Testis (tissue), 5 donors: ENCODE measurements at places on chromosomes 4 and X. TPM values are rescaled to one million over a fixed set of nuclear protein-coding genes. Genes with fewer than 3 reads are reported as not detected.

DNA sequence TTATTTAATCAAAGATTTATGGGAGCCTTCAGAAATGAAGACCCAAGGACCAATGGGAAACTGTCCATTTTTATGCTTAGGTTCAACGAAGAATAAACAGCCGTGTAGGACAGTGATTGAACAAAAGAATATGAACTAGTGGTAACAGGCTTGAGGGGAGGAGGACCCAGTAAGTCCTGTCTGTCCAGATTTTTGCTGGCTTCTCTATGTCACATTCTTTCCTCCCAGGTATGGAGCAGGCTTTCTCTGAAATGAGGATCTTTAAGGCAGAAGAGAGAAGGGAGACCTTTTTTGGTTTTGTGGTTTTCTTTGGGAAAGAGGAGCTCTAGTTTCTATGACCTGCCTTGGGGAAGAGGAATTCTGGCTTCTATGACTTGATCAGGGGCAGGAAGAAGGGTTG, 74.1 kb downstream of the BANK1 start:
- no peak overlapping the region for H3K4me3 ChIP-seq
- H3K36me3 ChIP-seq: no peaks in the 10 kb centered on the region

DNA sequence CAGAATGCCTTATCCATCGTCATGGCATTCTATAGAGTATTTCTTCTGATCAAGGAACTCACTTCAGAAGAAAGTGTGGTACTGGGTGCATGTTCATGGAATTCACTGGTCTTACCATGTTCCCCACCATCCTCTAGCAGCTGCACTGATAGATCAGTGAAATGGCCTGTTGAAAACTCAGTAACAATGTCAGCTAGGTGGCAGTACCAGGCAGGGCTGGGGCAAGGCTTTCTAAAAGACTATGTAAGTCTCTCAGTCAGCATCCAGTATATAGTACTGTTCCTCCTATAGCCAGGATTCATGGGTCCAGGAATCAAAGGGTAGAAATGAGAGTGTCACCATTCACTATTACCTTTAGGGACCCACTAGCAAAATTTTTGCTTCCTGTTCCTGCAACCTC, 15.8 kb upstream of the LDB2 start:
- no peak overlapping the region for H3K4me3 ChIP-seq
- no peaks in the 10 kb centered on the region for H3K4me1 ChIP-seq
- H3K27me3 ChIP-seq: no peaks in the 10 kb centered on the region
- no peak overlapping the region for H3K27ac ChIP-seq

DNA sequence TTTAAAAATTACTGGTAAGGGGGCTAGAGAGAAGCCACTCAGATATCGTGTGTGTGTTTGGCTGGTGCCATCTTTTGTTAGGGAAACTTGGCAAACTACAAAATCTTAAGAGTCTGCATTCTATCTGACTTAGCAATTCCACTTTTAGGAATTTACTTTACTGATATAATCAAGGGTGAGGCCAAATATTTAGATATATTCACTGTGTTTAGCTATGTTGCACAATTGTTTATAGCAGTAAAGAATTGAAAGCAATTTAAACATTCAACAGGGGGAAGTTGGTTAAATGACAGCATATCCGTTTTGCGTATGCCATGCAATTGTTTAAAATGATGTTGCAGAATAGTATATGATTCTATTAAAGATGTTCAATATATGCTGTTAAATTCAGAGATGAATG, 6.4 kb upstream of the HERC3 start:
- H3K4me1 ChIP-seq: no peaks in the 10 kb centered on the region
- H3K27ac ChIP-seq: no peak overlapping the region
- H3K36me3 ChIP-seq: no peaks in the 10 kb centered on the region
- DNase-seq: no peak
- H3K27me3 ChIP-seq: no peaks in the 10 kb centered on the region

DNA sequence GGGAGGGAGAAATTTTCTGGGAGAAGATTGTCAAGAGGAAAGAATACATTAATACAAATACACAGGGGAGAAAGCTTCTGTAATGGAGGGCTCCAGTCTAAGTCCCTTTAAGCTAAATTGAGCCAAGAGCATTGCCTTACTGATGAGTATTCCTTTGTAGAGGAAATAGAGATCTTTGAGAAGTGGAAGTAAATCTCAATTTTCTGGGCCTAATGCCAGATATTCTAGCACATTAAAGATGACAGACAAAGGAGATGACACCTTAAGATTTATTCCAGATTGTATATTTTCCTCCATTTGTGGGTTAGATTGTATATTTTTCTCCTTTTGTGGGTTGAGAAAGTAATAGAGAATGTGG, 28.5 kb upstream of the SMAD1 start:
- H3K27ac ChIP-seq: no peak overlapping the region
- H3K4me3 ChIP-seq: no peak overlapping the region
- H3K36me3 ChIP-seq: no peaks in the 10 kb centered on the region
- no peaks in the 10 kb centered on the region for H3K27me3 ChIP-seq
- no peak for DNase-seq

DNA sequence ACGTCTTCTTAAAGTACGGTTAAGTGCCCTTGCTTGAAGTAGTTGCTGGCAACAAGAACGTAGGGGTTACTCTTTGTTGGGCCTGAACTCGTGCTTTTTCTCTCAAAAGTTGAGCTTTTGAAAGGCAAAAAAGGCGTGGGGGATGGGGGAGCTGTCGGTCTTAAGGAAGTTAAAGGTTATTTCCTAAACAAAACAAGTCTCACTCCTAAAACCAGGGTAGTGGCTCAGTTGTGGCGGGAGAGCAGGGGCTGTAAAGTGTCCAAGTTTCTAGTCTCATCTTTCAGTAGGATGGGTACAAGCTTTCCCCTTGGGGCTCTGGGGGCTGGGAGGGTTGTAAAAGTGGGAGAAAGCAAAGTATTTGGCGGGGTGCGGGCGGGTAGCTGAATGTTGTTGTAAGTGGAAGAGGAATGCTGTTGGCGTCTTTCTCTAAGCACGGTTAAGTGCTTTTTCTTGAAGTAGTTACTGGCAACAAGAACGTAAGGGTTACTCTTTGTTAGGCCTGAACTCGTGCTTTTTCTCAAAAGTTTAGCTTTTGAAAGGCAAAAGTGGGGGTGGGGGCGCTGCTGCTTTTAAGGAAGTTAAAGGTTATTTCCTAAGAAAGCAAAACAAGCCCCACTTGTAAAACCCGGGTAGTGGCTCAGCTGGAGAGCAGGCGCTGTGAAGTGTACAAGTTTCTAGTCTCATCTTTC, 904 bp upstream of the WDR1 start:
- peak overlapping the region; percentile 92 for H3K27ac ChIP-seq
- peak overlapping the region; percentile 86 for H3K4me3 ChIP-seq
- peaks cover 2% of the 10 kb centered on the region for H3K36me3 ChIP-seq
- H3K27me3 ChIP-seq: no peaks in the 10 kb centered on the region

DNA sequence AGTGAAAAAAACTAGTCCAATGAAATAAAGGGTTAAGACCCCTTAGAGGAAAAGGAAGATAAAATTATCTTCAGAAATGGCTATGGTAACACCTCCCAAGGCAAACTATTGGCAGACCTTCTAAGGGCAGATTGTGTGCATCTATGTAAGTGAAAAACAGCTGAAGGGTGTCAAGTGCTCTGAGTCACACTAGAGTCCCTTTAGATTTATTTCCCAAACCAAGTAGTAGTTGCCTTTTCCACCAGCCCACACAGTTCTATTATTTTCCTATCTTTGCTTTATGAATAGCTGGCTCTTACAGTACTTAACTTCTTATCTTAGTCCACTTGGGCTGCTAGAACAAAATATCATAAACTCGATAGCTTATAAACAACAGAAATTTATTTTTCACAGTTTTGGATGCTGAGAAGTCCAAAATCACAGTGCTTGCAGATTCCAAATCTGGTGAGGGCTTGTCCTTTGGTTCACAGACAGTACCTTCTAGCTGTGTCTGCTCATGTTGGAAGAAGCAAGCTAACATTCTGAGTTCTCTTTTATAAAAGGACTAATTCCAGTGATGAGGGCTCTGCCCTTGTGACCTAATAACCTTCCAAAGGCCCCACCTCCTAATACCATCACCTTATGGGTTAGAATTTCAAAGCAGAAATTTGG, 143.6 kb downstream of the GRID2 start:
- DNase-seq: no peak
- H3K27me3 ChIP-seq: no peaks in the 10 kb centered on the region
- no peak overlapping the region for H3K27ac ChIP-seq

GRCh38 chrX:82442281-82442680, 1065.8 kb upstream of the POU3F4 start:
- no peaks in the 10 kb centered on the region for H3K27me3 ChIP-seq
- DNase-seq: no peak
- H3K4me3 ChIP-seq: no peak overlapping the region

DNA sequence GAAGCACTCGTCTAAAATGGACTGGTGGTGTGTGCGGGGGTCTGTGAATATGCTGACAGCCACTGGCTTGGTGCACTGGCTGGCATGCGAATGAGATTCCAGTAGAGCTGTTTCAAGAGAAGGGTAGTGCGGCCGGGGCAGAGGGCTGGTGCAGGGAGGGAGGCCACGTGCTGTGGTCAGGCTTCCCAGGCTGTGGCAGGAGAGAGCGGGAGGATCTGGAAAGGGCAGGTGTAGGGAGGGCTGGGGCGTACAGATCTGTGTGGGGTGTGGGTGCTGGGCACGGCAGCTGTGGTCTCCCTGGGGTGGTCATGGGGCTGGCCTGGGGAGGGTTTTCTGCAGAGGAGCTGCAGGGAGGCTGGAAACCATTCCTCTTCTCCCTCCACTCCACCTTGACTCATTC, 30.2 kb downstream of the SORCS2 start:
- H3K4me1 ChIP-seq: no peaks in the 10 kb centered on the region
- H3K27ac ChIP-seq: no peak overlapping the region
- no peaks in the 10 kb centered on the region for H3K27me3 ChIP-seq

DNA sequence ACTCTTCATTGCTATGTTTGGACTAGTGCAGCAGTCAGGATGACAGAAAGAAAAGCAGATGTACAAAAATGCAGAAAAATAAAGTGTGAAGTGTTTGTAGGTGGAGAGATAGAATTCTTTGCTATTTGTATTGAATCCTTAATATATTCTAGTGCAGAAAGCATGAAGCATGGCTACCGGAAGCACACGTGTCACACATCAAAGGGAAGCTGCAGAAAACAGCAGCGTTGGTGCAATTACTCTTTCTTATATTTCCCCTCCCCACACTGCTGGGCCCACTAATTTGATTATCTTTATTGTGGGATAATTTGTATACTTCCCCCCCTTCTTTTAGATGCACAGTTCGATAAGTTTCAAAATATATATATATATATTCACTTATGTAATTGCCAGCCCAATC, 35.9 kb upstream of the TAPT1 start:
- no peak for DNase-seq
- H3K27me3 ChIP-seq: no peaks in the 10 kb centered on the region
- no peaks in the 10 kb centered on the region for H3K36me3 ChIP-seq

DNA sequence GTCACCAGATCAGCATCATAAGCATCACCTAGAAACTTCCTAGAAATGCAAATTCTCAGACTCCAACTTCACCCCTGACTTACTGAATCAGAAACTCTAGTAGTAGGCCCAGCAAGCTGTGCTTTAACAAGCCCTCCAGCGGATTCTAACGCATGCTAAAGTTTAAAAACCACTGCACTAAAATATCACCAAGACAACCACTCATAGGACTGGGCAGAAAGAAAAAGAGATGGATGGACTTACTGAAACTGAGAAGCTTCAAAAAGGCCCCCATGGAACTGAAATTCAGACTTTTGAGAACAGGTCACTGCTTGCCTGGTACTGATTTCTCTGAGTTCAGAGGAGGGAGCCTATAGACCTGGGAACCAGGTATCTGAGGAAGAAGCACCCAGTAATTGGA, 40.1 kb downstream of the FAM241A start:
- no peak overlapping the region for H3K4me3 ChIP-seq
- H3K27ac ChIP-seq: no peak overlapping the region
- H3K4me1 ChIP-seq: no peaks in the 10 kb centered on the region
- DNase-seq: no peak
- no peaks in the 10 kb centered on the region for H3K27me3 ChIP-seq

- no peaks in the 10 kb centered on the region for H3K36me3 ChIP-seq
- no peaks in the 10 kb centered on the region for H3K27me3 ChIP-seq
- peaks cover 21% of the 10 kb centered on the region for H3K4me1 ChIP-seq
- H3K27ac ChIP-seq: peak overlapping the region; percentile 95
Observed at GRCh38 chr4:145618210-145618931, 814 bp upstream of the MMAA start.

DNA sequence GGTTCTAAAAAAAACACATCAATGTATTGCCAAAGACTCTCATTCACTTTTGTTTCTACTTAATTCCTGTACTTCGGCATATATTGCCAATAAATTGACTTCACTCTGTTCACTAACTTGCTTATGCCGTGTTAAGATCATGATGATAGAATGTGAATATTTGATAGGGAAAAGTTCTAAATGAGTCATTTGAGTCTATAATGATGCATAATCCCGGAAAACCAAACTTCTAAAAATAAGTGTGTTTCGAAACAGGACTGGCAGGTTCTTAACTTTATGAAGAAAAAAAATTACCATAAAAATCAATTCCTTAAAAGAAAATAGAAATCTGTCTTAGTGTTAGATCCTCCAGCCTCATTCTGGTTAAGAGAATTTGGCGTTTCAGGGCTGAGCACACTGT, 387.5 kb upstream of the FTHL17 start:
- H3K36me3 ChIP-seq: no peaks in the 10 kb centered on the region
- no peak overlapping the region for H3K4me3 ChIP-seq

DNA sequence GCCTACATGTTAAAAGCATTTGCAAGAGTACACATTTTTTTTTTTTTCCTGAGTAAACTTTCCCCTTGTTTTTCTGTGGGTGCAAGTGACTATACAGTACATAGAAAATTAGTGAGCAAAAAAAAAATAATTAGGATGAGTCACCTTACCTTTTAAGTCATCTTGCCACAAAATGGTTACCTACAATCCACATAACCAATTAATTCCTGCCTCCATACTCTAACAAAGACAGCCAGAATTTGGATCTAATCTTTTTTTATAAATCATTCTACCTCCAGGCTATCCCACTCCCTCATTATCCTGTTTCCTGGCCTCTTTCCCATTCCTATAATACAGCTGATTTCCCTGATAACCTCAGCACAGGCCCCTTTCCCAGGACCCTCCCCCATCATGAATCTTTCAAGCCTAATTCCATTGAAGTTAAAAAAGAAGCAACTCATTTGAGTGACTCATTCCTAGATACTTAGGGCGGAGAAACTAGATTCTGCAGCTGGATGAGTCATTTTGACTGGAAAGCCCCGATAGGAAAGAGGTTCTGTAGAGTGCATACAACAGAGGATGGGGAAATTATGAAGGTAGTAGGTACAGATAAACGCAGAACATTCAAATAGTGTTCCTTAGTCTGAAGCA, 128.2 kb downstream of the C4orf51 start:
- no peaks in the 10 kb centered on the region for H3K36me3 ChIP-seq
- H3K4me1 ChIP-seq: no peaks in the 10 kb centered on the region
- no peak overlapping the region for H3K4me3 ChIP-seq

GRCh38 chr4:24930151-24930550, 17.3 kb upstream of the CCDC149 start:
- DNase-seq: no peak
- no peaks in the 10 kb centered on the region for H3K36me3 ChIP-seq
- no peaks in the 10 kb centered on the region for H3K27me3 ChIP-seq
- no peak overlapping the region for H3K4me3 ChIP-seq
- H3K4me1 ChIP-seq: no peaks in the 10 kb centered on the region

Gene F8A1
- 8.5 TPM for polyA plus RNA-seq

Gene ETDC
- polyA plus RNA-seq: not detected
